Common myeloid progenitor, CD34-positive (primary cell): ENCODE measurements at places on chromosomes 7 and 10.
A peak's percentile ranks its signal among the peaks of the same experiment; 100 is the strongest.

GRCh38 chr10:102578782-102579181 lies 65.5 kb upstream of the TRIM8 start:
- no peaks in the 10 kb centered on the region for H3K36me3 ChIP-seq
- DNase-seq = peak; percentile 34
- peaks cover 12% of the 10 kb centered on the region for H3K4me1 ChIP-seq
- no peak overlapping the region for H3K4me3 ChIP-seq
- no peaks in the 10 kb centered on the region for H3K27me3 ChIP-seq

GRCh38 chr10:76962851-76963250 lies 674.8 kb downstream of the KCNMA1 start:
- H3K27ac ChIP-seq = no peak overlapping the region
- H3K4me3 ChIP-seq = no peak overlapping the region
- DNase-seq = no peak
- no peaks in the 10 kb centered on the region for H3K36me3 ChIP-seq
- no peaks in the 10 kb centered on the region for H3K27me3 ChIP-seq

- no peak overlapping the region for H3K4me3 ChIP-seq
- peaks cover 21% of the 10 kb centered on the region for H3K4me1 ChIP-seq
- no peak overlapping the region for H3K27ac ChIP-seq
- no peak for DNase-seq
- no peaks in the 10 kb centered on the region for H3K27me3 ChIP-seq
- H3K36me3 ChIP-seq = no peaks in the 10 kb centered on the region
These were observed 6.6 kb downstream of the FLNC start for GRCh38 chr7:128836729-128837348.

DNA sequence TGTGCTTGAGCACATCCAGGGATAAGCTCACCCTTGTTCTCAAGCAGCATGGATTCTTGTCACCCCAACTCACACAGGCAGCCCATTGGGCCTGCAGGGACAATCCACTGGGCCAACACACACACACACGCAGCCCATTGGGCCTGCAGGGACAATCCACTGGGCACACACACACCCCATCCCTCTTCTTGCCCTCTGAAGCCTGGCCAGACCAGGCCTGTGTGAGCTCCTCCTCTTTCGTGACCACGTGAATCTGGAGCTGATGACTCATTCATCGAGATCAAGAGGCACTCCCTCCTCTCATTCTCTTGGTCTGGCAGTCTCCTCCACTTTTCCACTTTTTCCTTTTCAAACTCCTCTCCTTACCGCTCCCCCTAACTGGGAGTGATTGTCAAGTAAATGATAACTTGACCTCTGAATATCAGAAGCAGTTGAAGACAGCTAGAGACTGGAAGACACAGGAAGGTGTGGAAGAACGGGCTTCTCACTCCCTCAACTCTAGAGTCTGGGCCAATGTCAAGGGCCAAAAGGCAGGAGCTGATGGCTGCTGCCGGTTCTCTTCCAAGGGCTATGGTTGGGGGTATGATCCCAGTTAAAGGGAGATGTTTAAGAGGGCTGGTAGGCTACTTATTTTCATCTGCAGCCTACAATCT lies 89.7 kb downstream of the HIPK2 start:
- H3K4me1 ChIP-seq = peaks cover 4% of the 10 kb centered on the region
- H3K36me3 ChIP-seq = peaks cover 22% of the 10 kb centered on the region
- H3K27me3 ChIP-seq = no peaks in the 10 kb centered on the region
- no peak overlapping the region for H3K4me3 ChIP-seq
- no peak for DNase-seq

- peaks cover 39% of the 10 kb centered on the region for H3K36me3 ChIP-seq
- no peak for DNase-seq
- H3K4me1 ChIP-seq = peaks cover 9% of the 10 kb centered on the region
- no peaks in the 10 kb centered on the region for H3K27me3 ChIP-seq
These were observed 445 bp downstream of the SSBP1 start for GRCh38 chr7:141738592-141739013.

DNA sequence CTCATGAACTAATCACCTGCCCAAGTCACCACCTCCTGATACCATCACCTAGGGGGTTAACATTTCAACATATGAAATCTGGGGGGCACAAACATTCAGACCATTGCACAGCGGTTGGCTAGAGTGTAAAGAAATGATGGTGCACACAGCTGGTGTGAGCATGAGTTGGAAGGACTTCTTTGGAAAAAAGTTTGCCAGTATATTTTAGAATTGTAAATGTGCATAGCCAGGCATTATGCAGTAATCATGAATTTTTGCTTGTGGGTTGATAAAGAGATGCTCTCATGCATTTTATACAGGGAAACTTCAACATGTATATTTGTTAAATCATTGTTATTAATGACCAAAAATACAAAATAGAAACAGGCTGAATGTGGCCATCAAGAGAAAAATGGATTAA lies 100.0 kb downstream of the VWC2 start:
- DNase-seq = no peak
- H3K27ac ChIP-seq = no peak overlapping the region
- H3K27me3 ChIP-seq = no peaks in the 10 kb centered on the region
- H3K4me3 ChIP-seq = no peak overlapping the region

DNA sequence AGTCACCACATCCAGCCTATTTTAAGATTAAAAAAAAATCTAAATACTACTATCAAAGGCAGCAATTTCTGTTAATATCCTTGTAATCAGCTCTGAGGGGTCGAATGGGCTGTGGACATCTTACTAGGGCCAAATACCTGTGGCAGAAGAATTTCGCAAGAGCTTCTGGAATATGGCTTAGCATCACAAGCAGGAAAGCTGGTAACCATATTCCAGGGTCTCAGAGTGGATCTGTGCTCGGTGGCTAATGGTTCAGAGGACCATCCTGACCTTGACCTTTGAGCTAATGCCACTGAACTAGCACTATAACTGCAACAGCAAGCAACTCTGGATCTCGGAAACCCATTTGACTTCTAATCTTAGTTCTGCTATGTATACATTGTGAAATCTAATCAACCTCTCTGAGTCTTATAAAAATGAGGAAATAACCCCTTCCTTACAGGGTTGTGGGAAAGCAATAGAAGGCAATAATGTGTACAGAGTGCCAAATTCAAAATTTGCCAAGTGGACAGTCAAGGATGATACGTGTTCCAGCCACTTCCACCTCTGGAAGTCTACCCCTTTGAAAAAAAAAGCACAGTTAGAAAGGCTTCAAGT lies 65.5 kb downstream of the CYP26A1 start:
- no peak overlapping the region for H3K27ac ChIP-seq
- no peaks in the 10 kb centered on the region for H3K4me1 ChIP-seq
- no peak overlapping the region for H3K4me3 ChIP-seq
- DNase-seq = no peak
- H3K36me3 ChIP-seq = no peaks in the 10 kb centered on the region

GRCh38 chr10:6796231-6796630 lies 216.2 kb upstream of the PRKCQ start:
- no peaks in the 10 kb centered on the region for H3K27me3 ChIP-seq
- no peak overlapping the region for H3K27ac ChIP-seq
- DNase-seq = no peak
- H3K4me3 ChIP-seq = no peak overlapping the region

DNA sequence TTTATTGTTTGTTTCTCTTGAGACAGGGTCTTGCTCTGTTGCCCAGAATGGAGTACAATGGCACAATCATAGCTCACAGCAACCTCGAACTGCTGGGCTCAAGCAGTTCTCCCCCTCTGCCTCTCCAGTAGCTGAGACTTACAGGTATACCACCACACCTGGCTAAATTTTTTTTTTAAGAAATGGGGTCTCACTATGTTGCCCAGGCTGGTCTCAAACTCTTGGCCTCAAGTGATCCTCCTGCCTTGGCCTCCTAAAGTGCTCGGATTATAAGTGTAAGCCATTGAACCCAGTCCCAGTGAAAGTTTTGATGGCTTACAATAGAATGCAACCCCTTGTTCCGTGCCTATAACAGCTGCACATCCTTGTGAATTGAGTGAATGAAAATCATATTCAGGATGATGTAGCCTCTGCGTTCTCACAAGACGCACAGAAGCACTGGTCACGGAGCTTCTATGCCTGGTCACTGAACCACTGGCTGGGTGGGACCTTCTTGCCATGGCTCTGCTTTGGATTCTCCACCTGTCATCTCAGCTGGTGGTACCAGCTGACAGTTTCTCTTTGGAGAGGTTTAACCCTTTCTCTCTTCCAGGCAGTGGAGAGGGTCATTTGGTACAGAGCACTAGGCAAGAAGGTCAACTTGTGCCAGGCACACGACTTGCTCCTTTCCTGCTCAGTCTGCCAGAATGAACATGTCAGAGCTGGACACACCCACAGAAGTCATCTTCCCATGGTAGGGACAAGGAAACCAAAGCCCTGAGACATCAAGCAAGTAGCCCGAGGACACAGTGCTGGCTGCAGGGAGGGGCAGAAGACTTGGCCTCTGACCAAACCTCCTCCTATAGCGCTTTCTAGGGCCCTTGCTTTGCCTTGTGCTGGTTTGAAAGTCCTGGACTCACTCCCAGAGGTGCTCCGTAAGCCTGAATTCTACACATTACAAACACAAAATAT lies 89.6 kb downstream of the ATXN7L1 start:
- no peak overlapping the region for H3K27ac ChIP-seq
- no peak overlapping the region for H3K4me3 ChIP-seq
- no peaks in the 10 kb centered on the region for H3K27me3 ChIP-seq
- H3K4me1 ChIP-seq = no peaks in the 10 kb centered on the region
- DNase-seq = no peak

DNA sequence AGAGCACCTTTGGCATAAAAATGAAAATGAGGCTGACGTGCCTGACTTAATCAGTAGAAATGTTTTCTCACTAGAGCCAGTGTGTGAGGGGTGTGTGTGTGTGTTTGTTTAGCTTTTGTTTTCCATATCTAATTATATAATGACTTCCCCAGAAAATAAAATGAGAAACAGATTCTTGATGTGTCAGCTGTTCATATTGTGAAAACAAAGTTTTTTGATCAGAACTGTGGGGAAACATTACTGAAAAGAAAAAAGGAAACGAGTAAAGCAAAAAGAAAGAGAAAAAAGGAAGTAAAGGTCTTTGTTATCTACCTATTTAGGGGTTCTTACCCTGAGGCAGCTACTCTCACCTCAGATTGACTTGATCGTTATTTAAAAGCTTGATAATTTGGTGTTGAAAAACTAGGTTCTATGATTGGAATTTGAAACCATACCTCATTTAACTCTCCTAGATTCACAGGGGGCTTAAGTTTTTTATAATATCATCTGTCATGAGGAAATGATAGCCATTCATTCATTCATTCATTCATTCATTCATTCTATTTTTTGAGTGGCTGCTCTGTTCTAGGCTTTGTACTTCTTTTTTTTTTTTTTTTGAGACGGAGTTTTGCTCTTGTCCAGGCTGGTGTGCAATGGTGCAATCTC lies 58.0 kb downstream of the CREM start:
- no peak overlapping the region for H3K27ac ChIP-seq
- no peaks in the 10 kb centered on the region for H3K36me3 ChIP-seq
- no peak for DNase-seq
- no peaks in the 10 kb centered on the region for H3K4me1 ChIP-seq

- H3K36me3 ChIP-seq = no peaks in the 10 kb centered on the region
- no peaks in the 10 kb centered on the region for H3K27me3 ChIP-seq
- DNase-seq = peak; percentile 42
- H3K4me3 ChIP-seq = no peak overlapping the region
These were observed 321.8 kb downstream of the TCERG1L start for GRCh38 chr10:130989670-130990232.

DNA sequence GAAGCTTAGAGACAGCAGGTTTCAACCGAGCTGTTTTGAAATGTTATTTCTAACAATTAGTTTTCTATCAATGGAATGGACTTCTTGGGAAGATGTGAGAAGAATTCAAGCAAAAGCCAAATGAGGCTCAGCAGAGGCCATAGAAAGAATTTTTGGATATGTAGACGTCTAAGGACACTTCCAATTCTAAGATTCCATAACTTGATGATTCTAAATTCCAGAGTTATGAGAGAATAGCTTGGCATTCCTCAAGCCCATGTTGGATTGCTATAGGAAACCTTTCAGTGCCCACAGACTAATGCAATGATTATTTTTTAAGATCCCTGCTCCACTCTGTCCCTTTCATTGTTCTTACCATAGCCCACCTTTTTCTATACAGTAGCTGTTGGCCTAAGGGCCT lies 77.2 kb upstream of the PALS2 start:
- H3K4me3 ChIP-seq = no peak overlapping the region
- no peaks in the 10 kb centered on the region for H3K4me1 ChIP-seq
- no peaks in the 10 kb centered on the region for H3K27me3 ChIP-seq
- DNase-seq = no peak
- no peak overlapping the region for H3K27ac ChIP-seq

- peak; percentile 21 for DNase-seq
- H3K27ac ChIP-seq = no peak overlapping the region
- no peaks in the 10 kb centered on the region for H3K4me1 ChIP-seq
- H3K4me3 ChIP-seq = no peak overlapping the region
These were observed 453.4 kb upstream of the AKR1E2 start for GRCh38 chr10:4372601-4373000.

- no peaks in the 10 kb centered on the region for H3K36me3 ChIP-seq
- H3K4me1 ChIP-seq = peaks cover 17% of the 10 kb centered on the region
- H3K27ac ChIP-seq = no peak overlapping the region
- H3K27me3 ChIP-seq = no peaks in the 10 kb centered on the region
- H3K4me3 ChIP-seq = no peak overlapping the region
These were observed 70.0 kb upstream of the CYP26C1 start for GRCh38 chr10:92990615-92991014.

DNA sequence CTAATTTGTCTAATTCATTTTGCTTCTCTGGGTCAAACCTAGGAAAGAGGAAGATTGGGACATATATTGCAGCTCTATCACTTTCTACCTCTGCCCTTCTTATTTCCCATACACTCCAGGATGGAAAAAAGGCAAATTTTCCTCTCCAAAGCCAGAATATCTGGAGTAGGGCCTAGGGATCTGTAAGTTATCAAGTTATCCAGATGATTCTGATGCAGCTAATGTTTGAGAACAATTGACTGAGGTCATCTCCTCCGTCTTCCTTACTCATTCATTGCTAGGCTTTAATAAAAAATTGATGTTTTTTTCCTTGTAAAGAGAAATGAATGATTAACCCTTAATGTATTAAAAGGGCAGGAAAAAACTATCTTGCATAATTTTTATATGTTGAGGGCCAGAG lies 211.9 kb upstream of the GLI3 start:
- no peak overlapping the region for H3K4me3 ChIP-seq
- peaks cover 13% of the 10 kb centered on the region for H3K4me1 ChIP-seq
- no peak for DNase-seq
- H3K27me3 ChIP-seq = peaks cover 23% of the 10 kb centered on the region
